Prostate gland (tissue), 2 donors: ENCODE measurements at places on chromosomes 12 and 14. TPM values are rescaled to one million over a fixed set of nuclear protein-coding genes. Genes with fewer than 3 reads are reported as not detected.

Gene NELL2
- 7.2 TPM for total RNA-seq

Gene KCNMB4
- 4.8 TPM for total RNA-seq

Gene CD4
- total RNA-seq, result 1.6 TPM

Gene ASPG
- total RNA-seq, result not detected

Gene KCNC2
- 4.7 TPM for total RNA-seq

Gene GPRC5A
- total RNA-seq, result 22.2 TPM

Gene GUCY2C
- total RNA-seq, result not detected

Gene ART4
- 0.82 TPM for total RNA-seq

Gene MDP1
- 25.5 TPM for total RNA-seq

Gene ZNF268
- 22.6 TPM for total RNA-seq

Gene PLBD1
- total RNA-seq, result 19.5 TPM

Gene KNTC1
- 10.8 TPM for total RNA-seq

Gene HNRNPC
- 411 TPM for total RNA-seq
